ENCODE measurements at places on chromosomes 2 and 18.

GRCh38 chr2:239000089-239000488 is 152.2 kb downstream of the TWIST2 start:
- DNase-seq, result no peak

- peak; percentile 21 for DNase-seq
Measured at GRCh38 chr2:207164006-207164831, 1.5 kb downstream of the KLF7 start.

GRCh38 chr2:98469862-98470544 is 25.3 kb downstream of the INPP4A start:
- no peak for DNase-seq

DNA sequence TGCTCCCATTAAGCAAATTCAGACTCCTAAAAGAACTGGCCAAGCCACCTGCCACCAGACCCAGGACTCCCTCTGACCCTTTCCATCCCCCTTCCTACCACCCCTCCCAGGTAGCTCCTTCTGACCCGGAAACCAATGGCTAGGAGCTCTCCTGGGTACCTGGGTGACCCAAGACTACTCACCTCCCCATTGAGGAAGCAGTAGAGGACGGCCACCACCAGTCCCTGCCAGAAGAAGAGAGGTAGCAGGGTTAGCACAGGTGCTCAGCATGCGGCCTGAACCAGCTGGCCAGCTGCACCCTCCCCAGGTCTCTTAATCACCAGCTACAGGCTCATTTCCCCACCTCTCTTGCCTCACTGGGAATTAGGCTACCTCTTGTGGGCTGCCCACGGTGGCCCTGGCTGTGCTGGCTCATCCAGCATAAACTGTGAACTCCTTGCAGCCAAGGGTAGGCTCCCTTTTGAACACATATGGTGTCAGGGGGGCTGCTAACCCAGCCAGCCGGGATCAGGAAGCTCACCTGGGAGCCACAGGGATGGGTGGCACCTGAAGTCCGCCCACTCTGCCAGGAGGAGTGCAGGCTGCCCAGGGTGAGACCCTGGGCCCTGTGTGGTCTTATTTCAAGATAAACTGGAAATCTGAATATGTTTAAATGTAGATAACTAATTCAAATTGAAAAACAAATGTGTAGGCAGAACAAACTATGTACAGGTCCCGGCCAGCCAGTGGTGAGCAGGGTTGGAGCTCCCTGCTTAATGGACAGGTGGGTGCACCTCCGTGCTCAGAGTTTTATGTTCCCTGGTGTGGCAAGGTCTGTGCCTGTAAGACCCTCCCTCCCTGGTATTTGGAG is 9.9 kb downstream of the TMEM37 start:
- DNase-seq, result no peak

DNA sequence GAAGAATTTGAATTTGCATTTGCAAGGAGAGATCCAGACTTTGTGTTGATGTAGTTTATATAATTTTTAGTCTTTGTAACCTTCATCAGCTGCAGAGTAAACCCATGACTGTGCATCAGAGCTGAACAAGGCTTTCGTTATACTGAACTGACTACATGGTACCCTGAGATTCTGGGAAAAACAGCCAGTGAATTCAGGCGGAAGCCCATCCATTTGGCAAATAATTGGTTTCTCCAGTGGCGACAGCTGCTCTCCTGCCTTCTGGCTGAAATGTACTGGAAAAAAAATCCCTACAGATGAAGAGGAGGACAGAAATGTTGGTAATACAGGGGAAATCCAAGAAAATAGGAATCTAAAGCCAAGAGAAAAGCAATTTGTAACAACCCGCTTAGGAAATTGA is 657.5 kb upstream of the CDH7 start:
- no peak for DNase-seq

DNA sequence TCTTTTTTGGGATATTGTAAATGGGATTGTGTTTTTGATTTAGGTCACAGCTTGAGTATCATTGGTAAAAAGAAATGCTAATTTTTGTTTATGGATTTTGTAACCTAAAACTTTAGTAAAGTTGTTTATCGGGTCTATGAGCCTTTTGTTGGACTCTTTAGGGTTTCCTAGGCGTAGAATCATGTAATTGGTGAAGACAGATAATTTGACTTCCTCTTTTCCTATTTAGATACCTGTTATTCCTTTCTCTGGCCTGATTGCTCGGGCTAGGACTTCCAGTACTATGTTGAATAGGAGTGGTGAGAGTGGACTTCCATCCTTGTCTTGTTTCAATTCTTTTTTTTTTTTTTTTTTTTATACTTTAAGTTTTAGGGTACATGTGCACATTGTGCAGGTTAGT is 149.0 kb downstream of the QPCT start:
- no peak for DNase-seq

DNA sequence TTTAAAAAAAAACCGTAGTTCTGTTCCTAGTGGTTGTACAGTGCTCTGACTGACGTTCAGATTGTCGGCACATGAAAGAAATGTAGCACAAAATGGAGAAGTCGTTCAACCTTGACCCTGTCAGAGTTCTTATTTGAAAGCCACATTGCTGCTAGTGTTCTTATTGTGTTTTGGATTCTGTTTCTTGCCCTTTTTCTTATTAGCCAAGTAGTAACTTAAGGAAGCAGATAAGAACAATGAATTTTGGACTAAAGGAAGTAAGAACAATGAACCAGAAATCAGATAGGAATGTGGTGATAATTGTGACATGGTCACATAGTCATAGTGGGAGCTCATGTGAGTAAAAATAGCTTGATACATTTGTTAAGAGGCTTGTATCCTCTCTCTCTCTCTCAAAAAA is 45.9 kb downstream of the RPIA start:
- DNase-seq, result no peak

DNA sequence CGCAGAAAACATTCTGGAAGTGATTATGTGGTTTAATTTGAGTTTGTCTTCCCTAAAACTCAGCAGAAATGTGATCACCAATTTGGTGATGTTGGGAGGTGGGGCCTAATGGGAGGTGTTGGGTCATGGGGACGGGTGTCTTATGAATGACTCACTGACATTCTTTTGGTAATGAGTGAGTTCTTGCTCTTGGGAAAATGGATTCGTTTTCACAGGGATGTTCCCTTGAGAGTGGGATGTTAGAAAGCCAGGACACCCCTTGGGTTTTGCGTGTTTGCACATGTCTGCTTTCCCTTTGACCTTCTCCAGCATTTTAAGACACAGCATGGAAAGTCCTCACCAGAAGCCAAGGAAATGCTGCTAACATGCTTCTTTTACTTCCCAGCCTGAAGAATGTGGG is 321.5 kb upstream of the NT5C1B start:
- DNase-seq, result no peak

DNA sequence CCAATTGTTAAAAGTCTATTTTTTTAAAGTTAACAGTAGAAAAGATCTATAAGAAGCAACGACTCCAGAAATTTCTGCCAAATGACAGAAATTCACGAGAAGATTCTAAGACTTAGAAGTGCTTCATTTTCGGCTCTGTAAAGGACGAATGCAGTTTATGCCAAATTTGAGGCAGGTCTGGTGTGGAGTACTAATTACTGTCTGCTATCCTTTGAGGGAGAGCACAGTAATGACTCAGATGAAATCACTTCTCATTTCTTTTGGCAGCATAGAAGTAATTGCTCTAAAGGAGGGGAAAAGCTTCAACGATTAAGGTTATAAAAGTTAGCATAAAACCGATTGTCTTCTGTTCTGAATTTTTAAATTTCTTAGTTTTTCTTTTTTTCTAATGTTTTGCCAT is 11.4 kb downstream of the G6PC2 start:
- DNase-seq, result peak; percentile 11

DNA sequence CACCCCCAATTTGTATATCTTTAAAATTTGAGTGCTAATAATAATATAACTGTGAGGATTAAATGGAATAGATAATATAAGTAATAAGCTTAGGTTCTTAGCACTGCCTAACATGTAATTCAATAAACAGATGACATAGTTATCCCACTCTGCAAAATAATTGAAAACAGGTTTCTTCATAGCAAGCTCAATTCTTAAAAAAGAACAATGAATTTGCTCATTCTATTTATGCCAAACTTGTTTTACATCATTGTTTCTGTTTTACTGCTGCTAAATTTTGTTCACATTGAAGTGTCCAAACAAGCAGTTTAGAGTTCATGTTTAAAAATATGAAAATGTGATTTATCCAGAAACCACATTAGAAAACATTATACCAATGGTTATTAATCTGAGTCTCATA is 217.0 kb downstream of the MBD5 start:
- no peak for DNase-seq

DNA sequence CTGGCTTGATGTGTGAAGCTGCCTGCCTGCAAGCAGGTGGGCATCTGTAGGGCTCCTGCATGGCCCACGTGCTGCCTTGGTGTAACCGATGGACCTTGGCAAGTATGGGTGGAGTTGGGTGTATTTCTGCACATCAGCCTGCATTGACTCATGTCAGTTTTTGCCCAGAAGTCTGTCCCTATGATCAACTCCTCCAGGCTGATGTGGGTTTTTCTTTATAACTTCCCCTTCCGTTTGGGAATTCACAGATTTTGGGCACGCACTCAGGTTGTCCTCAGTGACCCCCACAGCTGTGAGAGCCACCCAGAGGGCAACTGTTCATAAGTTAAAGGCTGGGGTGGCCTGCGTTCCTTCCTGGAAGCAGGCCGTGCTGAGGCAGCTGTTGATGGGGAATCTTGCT is 123.3 kb downstream of the NCK2 start:
- peak; percentile 80 for DNase-seq

GRCh38 chr18:8800876-8801262 is 95.5 kb downstream of the MTCL1 start:
- DNase-seq, result no peak

GRCh38 chr2:48449073-48449840 is 80.7 kb upstream of the STON1 start:
- no peak for DNase-seq

- no peak for DNase-seq
Measured at GRCh38 chr18:70015127-70015526, 67.5 kb upstream of the CD226 start.

DNA sequence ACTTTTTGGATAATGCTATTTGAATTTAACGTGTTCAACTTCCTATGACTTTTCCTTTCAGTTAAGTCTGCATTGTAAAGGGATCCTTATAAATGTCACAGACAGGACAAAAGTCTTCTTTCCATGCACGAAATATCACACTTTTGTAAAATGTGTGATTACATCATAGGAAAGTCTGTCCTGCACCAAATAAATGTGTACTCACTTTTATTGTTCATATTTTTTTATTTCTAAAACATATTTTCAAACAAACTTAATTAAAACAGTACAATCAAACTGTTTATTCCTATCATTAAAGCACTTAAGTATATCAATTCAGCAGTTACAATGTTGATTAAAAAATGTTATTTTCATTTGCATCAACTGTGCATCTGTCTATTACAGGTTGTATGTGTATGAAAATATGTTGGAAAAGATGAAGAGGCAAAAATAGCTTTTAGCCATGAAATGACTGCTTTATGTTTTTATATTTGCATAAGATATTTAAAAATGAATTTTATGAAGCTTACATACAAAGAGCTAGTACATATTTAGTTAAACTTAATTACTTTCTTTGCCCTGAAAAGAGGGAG is 105.6 kb downstream of the CSRNP3 start:
- no peak for DNase-seq

DNA sequence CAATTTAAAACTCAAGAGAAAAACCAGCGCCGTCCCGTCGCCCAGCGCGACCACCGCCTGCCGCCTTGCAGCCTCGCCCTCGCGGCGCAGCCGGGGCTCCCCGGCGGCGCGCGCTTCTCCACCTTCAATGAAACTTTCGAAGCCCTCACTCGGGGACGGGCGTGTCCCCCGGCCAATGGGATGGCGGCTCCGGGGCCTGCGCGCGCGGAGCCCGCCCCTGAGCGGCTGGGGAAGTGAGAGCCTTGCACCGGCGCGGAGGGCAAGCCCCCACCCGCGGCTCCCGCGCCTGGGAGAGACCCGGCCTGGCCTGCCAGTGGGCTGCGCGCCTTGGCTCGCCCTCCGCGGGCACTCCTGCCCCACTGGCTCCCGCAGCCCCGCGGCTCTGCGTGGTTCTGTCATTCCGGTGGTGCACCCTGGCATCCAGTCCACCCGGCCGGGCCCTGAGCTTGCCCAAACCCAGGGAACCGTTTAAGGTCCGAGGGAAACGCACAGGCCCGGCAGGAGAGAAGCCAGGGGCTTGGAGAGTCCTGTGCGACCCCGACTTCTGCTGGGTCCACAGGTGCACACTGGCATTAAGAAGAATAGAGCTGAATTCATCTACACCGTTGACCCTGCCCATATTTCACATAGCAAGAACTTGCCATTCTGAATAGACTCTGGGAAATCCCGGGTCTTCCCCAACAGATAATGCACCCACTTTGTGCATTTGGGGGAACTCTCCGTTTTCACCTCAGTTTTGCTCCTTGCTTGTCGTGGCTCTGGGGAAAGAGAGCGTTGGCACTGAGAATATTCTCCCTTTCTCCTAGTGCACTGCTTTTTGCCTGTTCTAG is at the start of gene PIEZO2:
PIEZO2 (minus strand) TSS at position 129 of the 830 bp plus-strand sequence. CDS start 981 bp downstream, outside the sequence.
- no peak for DNase-seq

DNA sequence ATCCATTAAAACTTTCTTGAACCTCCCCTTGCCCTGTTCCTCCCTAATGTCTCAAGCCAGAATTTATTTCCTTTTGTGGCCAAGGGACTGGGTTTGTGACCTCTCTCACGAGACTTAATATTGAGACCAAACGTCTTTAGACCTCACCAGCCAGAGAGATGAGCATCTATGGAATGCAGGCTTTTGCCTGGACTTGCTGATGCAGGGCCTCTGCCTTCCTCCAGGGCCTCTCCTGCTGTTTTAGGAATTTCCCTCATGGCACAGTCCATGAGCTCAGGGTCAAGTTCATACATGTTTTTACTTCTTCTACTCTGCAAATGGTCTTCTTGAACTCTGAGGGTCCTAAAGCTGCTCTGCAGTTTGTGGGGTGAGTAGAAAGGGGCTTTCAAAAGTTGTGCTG is 22.3 kb downstream of the IL1B start:
- DNase-seq, result no peak

- DNase-seq, result no peak
Measured at GRCh38 chr2:178811901-178812300, 4.7 kb upstream of the TTN start.

GRCh38 chr2:64613276-64613675 is 40.4 kb downstream of the SERTAD2 start:
- no peak for DNase-seq

- no peak for DNase-seq
Measured at GRCh38 chr2:135899567-135899966, 23.3 kb upstream of the MCM6 start.

- no peak for DNase-seq
Measured at GRCh38 chr2:36912695-36913094, 53.6 kb downstream of the STRN start.

DNA sequence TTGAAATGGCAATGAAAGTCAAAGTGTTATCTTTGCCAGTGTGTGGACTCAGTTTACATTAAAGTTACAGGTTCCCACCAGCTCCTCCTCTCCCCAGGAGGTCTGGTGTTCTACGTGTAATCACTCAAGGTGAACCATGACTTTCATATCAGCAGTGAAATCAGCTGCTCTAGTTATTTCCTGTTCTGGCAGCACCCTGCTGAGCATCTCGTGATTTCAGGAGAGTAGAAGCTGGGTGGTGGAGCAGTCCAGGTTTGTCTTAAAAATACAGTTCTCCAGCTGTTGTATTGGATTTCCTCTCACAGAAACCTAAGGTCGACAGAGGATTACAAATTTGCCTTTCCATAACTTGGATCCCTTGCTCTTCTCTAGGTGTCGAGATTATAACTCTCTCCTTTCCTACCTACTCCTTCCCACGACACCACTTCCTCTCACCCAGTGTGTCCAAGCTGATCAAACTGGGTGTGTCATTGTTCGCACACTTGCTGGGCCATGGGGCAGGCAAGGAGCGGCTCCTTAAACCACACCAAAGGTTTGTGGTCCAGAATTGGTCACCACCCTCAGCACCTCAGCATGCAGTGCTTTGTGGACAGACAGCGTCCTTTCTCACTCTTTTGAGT is 13.0 kb upstream of the ARHGAP25 start:
- peak; percentile 61 for DNase-seq

- DNase-seq, result no peak
Measured at GRCh38 chr18:58863539-58864145, 1.0 kb upstream of the ZNF532 start.
